ENCODE measurements at places on chromosomes 7 and 10. TPM values are rescaled to one million over a fixed set of nuclear protein-coding genes. Genes with fewer than 3 reads are reported as not detected.

- no peak for DNase-seq
These were observed 11.5 kb downstream of the RGS10 start for GRCh38 chr10:119531067-119531466.

DNA sequence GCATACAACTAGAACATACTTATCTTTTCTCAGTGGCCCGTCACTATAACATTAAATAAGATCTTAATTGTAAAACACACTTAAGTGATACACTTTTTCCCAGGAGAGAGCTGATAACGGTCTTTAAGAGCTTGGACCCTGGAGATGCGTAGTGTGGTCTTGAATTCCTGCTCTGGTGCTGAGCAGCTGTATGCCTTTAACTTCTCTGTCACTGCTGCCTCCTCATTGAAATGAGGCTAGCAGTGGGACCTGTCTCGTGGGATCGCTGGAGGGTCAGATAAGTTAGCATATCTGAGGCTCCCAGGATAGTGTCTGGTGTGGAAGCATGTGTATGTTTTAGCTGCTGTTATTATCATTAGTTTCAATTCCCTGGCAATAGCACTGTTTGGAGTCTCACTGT is 194.9 kb downstream of the SDK1 start:
- no peak for DNase-seq

The HSPA12A gene
- 0.07 TPM for total RNA-seq

The CTBP2 gene
- 0.88 TPM for total RNA-seq

The LOXL4 gene
- total RNA-seq = not detected

- DNase-seq = no peak
These were observed 48.8 kb upstream of the EXOC6 start for GRCh38 chr10:92799568-92799967.

The PNLIP gene
- not detected for total RNA-seq

- DNase-seq = peak; percentile 17
These were observed 38.6 kb downstream of the MRC1 start for GRCh38 chr10:17847585-17848296.

DNA sequence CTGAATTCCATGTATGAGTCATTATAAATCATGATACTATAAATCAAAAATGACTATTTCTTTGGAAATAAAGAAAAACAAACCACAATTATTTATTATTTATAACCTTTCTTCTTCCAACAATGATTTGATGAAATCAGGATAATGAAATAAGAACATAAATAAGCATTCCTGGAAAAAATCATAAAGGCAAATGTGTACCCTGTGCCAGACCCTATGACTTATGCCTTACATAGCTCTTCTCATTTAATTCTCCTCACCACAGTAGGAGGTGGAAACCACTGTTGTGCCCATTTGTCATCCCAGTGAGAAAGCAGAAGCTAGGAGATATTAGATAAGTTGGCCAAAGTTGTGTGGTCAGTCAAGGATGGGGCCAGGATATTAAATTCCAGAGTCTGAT is 255.1 kb downstream of the DOCK4 start:
- DNase-seq = no peak

DNA sequence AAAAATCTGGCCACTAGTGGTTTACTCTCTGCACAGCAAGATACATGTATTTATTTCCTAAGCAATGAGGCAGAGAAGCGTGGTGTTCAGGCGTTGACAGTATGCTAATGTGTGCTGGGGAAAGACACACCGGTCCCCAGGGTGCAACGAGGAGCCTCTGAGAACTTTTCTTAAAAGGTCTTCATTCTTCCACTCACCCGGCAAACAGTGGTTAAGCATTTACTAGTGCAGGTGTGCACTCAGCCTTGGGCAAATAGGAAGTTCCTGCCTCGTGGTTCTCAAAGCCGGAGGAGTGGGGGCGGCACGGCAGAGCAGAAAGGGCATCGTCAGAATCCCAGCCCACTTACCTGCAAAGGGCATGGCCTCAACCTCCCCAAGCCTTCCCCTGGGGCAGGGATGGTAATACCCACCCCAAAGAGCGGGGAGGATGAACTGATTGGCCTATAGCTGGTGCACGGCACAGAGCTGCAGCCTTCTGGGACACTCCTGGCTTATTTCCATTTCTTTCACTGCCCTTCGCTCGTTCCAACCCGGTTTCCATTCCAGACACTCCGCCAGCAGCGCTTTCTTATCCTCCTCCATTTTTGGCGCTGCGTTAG is 184.3 kb upstream of the CTBP2 start:
- no peak for DNase-seq

DNA sequence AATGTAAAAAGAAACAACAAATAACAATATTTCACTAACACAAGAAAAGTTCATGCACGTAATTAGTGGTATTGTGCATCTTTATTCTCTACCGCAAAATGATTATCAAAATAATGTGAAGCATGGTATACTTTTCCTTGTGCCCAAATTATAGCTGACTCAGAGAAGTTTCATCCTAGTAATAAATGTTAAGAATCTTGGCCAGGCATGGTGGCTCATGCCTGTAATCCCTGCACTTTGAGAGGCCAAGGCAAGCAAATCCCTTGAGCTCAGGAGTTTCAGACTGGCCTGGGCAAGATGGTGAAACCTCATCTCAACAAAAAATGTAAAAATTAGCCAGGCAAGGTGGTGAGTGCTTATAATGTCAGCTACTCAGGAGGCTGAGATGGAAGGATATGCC is 105.0 kb downstream of the KMT2C start:
- no peak for DNase-seq

The ZPBP gene
- total RNA-seq = not detected

The ANXA8 gene
- not detected for total RNA-seq

DNA sequence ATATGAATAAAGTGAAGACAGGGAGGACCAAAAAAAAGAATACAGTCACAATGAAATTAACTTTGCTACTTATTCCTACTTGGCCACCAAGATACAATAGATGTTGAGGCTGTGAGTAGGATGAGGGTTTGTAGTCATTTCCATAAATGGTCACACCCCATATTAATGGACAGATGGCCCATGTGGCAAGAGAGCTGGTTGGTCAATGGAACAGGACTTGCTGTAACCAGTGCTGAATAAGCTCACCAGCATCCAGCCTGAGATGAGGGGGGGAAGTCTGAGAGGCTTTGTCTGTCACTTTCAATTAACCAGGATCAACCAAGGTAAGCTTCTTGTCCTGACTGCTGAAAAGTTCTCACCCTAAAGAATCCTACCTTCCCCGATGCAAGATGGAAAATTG is 130.4 kb upstream of the KCNMA1 start:
- DNase-seq = no peak

DNA sequence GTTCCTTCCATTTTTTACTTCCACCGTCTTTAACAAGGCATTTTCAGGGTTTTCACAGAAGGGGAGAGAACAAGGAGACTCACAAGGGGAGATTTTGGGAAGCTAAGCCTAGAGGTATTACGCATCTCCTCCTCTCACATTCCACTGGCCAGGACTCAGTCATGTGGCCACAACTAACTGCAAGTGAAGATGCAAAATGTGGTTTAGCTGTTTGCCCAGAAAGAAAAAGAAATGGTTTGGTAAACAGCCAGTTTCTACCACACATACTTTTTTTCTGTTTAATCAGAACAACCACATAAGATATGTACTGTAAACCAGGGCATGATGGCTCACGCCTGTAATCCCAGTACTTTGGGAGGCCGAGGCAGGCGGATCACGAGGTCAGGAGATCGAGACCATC is 21.4 kb upstream of the HELLS start:
- DNase-seq = no peak

The TSPAN12 gene
- not detected for total RNA-seq

- DNase-seq = no peak
These were observed 561.6 kb upstream of the TEX47 start for GRCh38 chr7:89357121-89357520.

- DNase-seq = no peak
These were observed 4.6 kb downstream of the PSD start for GRCh38 chr10:102413806-102414561.

The GJD4 gene
- not detected for total RNA-seq

The FFAR4 gene
- not detected for total RNA-seq

The EBF3 gene
- total RNA-seq = not detected

DNA sequence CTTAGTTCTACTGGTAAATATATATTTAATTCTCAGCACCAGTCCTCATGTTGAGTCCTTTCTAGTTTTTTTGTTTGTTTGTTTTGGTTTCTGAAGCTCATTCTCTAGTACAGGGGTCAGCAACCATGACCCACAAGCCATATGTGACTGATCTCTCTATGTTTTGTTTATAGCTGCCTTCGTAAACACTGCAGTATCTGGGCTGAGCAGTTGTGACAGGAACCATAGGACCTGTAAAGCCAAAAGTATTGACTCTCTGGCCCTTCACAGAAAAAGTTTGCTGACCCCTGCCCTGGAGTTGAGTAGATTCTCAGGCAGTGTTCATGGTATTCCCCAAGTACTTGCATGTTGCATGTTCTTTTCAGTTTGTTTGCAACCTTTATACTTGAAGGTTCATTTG is 20.8 kb downstream of the NET1 start:
- DNase-seq = no peak

GRCh38 chr10:36109399-36110023 is 467.4 kb upstream of the FZD8 start:
- no peak for DNase-seq

The CPA4 gene
- total RNA-seq = not detected

- DNase-seq = no peak
These were observed 19.1 kb downstream of the WDR86 start for GRCh38 chr7:151390598-151391357.

DNA sequence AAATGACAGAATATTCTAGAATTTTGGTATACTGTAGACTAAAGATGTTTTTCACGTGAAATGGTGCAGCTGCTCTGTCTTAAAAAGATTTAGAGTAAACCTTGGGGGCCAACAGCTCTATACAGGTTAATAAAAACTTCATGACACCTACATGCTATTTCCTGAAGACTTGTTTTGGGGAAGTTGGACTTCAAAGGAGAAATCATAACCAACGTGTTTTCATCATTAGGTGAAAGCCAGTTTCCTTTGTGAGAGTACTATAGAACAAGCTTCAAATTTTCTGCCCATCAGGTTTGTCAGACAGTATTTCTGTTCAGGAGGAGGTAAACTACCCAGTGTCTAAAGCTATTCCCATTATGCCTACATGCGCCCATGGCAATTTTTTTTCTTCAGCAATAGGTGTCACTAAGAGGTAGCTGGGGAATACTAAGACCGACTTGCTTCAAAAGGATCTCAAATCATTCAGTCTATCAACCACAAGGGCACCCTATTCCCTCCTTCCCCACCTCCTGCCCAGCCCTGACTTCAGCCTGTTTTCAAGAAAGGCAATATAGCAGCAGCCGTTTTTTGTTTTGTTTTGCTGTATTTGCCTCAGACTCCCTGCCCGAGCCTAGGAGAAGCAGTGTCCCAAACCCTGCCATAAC is 237.3 kb upstream of the SP8 start:
- no peak for DNase-seq

DNA sequence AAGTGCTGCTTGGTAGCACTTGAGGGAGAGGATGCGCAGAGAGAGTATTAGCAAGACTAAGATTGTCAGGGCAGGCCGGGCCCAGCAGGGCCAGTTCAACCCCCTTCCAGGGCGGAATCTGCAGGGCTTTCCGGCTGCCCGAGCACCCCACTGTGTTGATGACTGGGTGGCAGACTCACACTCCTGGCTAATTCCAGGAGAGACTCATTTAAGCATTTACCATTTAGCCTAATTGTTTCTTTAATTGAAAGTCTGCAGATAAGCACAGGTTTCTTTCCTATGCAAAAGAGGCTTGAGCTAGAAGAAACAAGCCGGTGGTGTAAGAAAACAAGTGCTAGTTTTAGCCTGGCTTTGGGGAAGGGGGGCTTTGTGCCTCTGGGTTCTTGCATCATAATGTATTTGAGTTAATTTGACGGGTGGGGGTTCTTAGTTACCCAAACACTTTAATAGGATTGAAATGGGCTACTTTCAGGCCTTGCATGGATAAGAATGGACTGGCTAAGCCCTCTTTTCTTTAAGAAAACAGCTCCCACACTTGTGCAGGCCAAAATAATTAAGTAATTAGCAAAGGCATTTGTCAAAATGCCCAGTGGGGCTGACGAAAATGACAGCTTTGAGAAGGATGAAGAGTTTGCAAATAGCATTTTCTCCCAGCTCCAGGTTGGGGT is 201.3 kb downstream of the MYOF start:
- DNase-seq = no peak

DNA sequence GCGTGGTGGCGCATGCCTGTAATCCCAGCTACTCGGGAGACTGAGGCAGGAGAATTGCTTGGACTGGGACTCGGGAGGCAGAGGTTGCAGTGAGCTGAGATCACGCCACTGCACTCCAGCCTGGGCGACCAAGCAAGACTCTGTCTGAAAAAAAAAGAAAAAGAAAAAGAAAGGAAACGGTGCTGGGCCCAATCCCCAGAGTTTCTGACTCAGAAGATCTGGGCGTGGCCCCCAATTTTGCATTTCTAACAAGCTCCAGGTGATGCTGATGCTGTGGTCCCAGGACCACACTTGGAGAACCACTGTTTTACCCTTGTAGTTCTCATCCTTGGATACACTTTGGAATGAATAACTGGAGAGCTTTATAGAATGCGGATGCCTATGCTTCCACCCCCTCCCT is 79.0 kb downstream of the C10orf105 start:
- no peak for DNase-seq

- DNase-seq = no peak
These were observed 809.7 kb downstream of the IPMK start for GRCh38 chr10:57457972-57458512.

DNA sequence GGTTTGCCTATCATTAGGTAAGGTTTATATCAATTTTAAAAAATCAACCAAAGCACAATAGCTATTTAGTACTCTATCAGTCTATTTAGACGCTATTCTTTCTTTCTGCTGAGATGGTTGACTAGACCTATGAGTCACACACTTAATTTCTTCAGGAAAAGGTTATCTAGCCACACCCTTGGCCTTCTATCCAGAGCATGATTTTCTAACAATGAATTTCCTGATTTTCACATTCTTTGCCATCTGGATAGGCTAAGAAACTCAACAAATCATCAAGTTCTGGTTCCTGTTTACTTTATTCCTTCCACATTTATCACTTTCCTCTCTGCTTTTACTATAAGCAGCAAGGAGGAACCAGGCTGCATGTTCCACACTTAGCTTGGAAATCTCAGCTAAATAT is 8.1 kb downstream of the PRPS1L1 start:
- no peak for DNase-seq

The NYAP1 gene
- 0.32 TPM for total RNA-seq

DNA sequence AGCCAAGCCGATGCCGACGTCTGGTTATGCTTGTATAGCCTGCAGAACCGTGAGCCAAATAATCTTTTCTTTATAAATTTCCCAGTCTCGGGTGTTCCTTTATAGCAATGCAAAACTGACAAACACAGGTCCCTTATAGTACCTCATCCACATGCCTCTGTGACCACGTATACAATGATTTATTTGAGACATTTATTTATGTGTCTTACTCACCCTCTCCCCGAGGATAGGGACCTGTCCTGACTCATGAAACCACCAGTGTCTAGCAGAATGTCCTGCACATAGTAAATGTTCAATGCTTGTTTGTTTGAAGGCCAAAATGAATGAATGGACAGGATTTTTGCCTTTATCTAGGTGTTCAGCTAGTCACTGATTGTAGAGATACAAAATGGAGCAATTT is 147.9 kb upstream of the FZD8 start:
- no peak for DNase-seq

The WNT8B gene
- total RNA-seq = 0.47 TPM

GRCh38 chr10:95289003-95289920 is 1.5 kb downstream of the PDLIM1 start:
- DNase-seq = no peak
